Suppressor macrophage treated with lipopolysaccharide for 4 hours (primary cell): ENCODE measurements at places on chromosomes 6 and 20.
A peak's percentile ranks its signal among the peaks of the same experiment; 100 is the strongest.

DNA sequence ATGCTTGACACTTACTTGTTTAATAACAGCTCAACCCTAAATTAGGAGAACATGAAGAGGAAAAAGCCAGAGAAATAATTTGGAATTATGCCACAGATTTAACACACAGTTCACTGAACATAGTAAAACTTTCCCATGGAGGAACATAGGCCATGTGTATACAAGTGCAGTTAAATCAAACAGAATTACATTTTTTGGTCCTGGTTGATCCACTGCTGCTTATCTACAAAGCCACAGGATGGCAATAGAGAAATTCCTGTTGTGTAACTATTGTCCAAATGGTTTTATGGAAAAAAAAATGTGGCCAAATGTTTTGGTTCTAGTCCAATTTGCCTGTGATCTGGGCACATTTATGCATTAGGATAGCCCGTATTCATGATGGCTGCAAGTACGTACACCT, 136.8 kb downstream of the ALDH8A1 start:
- no peak for DNase-seq

GRCh38 chr20:43323592-43323991, 133.9 kb upstream of the PTPRT start:
- DNase-seq: no peak

GRCh38 chr20:54190217-54190616, 16.4 kb upstream of the CYP24A1 start:
- DNase-seq: no peak

DNA sequence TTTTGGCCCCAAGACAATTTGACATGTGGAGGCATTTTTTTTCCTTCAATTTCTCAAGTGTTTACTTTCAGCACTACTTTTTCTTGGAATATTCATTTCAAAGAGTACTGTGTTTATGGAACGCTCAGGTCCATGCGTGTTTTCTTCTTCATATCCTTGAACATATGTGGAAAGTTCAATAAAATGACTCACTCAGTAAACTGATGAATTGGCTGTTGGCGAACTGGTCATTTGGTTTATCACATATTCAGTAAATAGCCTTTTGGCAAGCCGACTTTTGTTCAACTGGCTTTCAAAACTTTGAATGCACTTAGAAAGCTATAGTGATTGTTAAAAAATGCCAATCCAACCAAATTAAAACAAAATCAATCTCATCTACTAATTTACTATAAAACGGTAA, 964.6 kb upstream of the SLC35B3 start:
- DNase-seq: no peak

DNA sequence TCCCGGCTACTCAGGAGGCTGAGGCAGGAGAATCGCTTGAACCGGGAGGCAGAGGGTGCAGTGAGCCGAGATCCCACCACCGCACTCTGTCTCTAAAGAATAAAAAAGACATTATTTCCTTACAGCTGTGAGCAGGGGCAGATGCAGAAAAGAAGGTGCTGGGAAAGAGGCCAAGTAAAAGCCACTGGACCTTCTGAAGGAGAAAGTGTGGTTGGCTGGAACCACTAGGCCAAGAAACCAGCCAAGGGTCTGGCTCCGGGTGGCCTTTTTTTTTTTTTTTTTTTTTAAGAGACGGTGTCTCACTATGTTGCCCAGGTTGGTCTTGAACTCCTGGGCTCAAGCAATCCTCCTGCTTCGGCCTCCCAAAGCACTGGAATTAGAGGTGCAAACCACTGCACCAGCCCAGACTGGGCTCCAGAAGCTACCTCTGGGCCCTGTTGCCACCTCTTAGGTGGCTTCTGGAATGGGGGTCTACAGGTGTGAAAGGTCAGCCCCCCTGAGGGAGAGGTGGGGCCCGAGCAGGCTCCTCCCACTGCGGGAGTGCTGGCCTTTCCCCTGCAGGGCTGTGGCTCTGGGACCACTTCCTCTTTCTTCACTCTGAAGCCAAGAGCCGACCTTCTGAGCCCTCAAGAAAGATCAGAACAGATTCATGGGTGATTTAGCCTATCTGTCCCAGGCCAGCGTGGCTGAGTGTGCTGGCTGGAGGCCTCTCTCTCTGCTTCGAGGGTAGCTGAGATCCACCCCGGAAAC, at the start of gene FGD2:
Gene FGD2 (plus strand): TSS at position 595 of the 750 bp plus-strand sequence. CDS start 163 bp downstream, outside the sequence.
- peak; percentile 86 for DNase-seq

DNA sequence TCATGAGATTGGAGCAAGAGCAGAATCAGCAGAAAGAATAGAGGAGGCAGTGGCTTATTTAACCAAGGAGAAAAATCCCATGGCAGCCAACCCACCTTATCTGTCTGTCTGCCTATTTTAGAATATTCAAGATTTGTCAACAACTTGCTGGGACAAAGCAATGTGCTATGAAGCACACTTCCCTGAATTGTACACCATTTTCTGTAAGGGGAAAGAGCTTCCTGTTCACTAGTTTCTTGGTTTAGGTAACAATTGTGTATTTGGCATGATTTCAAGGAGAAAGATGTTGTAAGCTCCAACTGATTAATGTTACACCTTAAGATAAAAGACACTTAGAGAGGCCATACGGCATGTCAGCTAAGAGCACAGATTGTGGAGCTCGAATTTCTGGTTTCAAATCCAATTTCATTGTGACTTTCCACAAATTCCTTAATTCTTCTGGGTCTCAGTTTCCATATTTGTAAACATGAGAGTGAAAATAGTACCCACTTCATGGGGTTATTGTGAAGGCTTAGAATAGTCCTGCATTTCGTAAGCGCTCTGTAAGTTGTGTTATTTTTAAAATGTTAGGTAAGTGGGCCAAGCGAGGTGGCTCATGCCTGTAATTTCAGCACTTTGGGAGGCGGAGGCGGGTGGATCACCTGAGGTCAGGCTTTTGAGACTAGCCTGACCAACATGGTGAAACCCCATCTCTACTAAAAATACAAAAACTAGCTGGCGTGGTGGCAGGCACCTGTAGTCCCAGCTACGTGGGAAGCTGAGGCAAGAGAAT, 4.8 kb upstream of the MUC22 start:
- DNase-seq: peak; percentile 37

GRCh38 chr6:51814418-51814817, 273.0 kb downstream of the PKHD1 start:
- no peak for DNase-seq

DNA sequence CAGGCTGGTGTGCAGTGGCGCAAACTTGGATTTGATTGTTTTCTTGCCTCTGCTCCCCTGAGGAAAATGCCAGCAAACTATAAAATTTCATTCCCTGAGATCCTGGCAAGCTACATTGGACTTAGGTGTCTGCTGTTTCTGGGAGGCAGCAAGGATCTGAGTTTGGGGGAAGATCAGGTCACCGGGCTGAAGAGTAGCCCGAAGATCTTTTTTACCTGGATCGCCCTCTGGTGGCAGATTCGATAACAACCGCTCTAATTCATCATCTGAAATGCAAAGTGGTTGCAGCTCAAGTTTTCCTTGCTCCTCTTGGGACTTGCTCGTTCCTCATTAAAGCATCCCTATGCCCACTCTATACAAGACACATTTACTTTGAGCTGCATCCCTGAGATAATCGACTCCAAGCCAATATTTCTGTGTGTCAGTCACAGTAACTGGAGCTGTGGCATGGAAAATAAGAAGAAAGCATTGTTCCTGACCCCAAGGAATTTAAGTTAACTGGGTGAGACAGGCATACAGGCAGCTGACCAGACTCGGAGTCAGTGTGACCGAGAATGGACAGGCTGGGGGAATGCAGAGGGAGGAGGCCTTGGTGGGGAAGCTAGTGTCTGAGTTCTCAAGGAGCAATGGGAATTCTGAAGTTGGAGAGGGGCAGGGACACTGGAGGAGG, 131.8 kb upstream of the PROKR2 start:
- DNase-seq: peak; percentile 66

DNA sequence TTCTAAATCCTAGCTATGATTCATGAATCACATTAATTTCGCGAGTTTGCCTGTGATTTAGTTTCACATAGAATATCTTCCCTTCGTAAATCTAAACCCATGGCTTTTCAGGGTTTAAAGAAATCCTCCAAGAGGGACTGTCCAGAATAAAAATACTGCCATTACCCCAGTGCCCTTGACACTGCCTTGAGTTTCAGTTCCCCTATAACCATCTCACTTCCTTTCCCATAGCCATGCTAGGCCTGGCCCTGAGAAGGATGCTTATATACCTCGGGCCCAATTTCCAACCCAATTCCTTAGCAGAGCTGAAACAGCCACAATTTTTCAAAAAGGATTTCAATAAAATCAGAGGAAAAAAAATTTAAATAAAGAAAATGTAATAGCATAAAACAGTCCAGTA, 697.3 kb downstream of the FRK start:
- no peak for DNase-seq

DNA sequence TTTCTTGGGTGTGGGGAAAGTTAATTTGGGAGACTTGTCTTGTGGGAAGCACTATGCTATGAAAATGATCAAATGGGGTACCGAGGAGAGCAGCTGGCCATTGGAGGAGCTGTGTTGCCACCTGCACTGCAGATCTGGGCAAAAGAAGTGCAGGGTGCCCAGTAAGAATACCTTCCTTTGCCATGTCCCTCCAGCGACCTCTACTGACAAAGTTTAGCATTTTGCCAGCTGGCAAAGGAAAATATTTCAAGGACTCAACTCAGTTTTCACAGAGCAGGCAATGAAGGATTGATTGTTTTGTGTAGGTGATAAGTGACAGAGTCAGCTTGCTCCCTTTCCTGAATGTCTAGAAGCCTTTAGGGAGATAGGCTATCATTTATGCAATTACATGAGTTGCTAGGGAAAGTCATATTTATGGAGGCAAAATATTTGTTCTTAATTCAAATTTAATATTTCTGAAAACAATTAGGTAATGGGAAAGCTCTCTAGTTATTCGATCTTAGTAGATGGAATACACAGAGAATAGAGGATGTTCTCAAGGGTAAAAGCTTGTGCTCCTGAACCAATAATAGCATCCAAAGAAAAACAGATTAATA, 118.4 kb downstream of the FARS2 start:
- DNase-seq: peak; percentile 57

- DNase-seq: peak; percentile 39
Observed at GRCh38 chr6:41367700-41368099, 32.3 kb downstream of the NCR2 start.

- no peak for DNase-seq
Observed at GRCh38 chr20:44942264-44942973, 17.8 kb downstream of the TOMM34 start.

DNA sequence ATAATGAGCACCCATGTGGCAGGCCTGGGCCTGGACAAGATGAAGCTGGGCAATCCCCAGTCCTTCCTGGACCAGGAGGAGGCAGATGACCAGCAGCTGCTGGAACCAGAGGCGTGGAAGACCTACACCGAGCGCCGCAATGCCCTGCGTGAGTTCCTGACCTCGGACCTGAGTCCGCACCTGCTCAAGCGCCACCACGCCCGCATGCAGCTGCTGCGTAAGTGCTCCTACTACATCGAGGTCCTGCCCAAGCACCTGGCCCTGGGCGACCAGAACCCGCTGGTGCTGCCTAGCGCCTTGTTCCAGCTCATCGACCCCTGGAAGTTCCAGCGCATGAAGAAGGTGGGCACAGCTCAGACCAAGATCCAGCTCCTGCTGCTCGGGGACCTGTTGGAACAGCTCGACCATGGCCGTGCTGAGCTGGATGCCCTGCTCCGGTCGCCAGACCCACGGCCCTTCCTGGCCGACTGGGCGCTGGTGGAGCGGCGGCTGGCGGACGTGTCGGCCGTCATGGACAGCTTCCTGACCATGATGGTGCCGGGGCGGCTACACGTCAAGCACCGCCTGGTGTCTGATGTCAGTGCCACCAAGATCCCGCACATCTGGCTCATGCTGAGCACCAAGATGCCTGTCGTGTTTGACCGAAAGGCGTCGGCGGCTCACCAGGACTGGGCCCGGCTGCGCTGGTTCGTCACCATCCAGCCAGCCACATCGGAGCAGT, 1.9 kb downstream of the FNDC11 start:
- DNase-seq: no peak

DNA sequence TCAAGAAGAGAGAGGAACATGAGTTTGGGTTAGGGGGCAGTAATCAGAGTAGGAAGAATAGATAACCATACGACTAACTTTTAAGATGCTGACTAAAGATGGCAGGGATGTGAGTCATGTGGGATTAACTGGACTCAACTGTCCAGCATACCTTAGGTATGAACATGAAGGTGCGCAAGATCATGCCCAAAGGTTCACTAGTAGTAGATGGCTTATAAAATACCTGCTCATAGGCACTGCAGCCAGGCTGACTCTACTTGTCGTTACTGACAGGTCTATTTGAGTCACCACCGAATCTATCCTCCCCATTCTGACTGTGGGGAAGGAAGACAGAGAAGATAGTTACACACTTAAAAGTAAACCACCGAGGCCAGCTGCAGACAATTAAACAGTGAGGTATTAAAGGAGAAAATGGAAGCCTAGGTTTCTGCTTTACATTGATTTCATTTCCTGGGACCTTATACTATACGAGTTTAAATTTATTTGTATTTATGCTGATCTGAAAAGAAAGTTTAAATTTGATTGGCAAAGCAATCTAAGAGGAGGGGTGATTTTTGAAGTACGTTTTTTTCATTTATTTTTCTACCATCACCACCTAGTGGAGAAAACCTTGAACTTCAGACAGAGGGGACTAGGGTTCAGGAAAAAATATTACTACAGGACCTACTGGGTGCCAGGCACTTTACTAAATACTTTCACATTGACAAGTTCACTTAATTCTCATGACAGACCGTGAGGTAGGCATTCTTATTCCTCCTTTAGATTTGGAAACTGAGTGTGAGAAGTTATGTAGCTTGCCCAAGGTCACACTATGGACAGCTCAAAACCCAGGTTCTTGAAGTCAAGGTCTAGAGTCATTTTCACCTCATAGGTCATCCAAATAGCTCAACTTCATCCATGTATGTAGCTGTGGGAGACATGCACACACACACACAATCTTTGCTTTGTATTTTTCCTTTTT, 4.0 kb upstream of the WRNIP1 start:
- no peak for DNase-seq

GRCh38 chr20:14826543-14827313, 489.3 kb upstream of the FLRT3 start:
- no peak for DNase-seq

- no peak for DNase-seq
Observed at GRCh38 chr20:46915575-46916257, 21.1 kb downstream of the EYA2 start.

DNA sequence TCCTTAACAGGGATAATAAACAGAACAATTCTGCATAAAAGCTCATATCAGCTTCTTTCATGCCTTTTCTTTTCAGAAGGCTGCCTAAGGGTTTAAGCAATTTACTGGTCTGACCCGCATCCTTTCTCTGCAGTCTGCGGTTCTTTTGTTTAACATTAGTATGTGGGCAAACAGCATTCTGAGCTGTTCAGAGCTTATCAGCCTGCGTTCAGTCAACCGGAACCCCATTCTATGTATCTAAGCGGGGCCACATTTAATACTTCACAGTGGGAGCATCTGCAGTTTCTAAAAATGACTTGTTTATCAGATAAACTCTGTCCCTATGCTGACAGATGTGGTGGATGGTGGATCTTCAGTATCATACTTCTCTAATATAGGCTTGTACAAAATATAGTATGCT, 758.9 kb upstream of the MMS22L start:
- DNase-seq: no peak
